Fibroblast of skin of right quadriceps (primary cell): ENCODE measurements at places on chromosomes 13 and 19.

DNA sequence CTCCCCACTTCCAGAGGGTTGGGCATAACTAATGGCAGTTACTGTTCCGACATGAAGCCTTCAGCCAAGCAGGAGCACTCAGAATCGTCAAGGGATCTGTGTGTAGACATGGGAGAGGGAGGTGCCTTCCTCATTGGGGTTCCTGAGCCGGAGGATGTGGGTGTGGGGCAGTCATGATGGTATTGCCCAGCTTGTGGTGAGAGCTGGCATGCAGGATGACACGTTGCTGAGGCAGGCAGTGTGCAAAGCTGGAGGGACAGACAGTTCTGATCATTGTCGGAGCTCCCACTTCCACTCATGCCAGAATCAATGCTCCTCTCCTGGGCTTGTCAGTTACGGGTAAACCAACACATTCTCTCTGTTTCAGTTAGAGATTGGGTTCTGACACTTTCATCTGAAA lies 83.9 kb upstream of the TSC22D1 start:
- DNase-seq = peak; percentile 33

DNA sequence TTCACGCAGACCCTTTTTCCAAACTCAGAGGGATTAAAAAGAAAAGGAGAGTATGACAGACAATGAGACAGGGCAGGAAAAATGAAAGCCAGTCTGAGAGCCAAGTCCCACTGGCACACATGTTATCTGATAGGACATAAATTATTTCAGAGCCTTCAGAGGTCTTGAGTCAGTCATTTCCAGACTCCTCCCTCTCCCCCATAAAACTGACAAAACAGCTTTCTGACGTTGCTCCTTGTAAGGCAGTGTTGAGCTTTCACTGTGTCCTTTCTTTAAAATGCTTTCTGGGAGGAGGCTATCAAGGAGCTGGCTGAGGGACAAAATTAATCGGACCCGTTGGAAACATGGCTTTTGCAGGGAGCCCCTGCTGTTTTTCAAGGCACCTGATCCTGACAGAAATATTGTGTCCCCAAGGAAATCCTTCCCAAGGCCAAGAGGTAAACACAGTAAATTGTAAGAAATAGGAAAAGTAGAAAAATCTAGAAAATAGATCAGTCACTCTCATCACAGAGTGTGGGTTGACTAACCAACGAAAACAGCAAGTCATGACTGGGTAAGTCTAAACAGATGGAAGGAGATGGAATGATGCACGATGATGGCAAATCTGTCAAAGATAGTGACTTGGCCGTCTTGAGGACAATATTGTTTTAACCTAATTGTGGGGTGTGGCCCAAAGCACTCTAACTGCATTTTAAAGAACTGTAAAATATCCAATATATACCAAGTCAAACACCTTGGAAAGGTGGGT lies 89.7 kb downstream of the DCT start:
- DNase-seq = peak; percentile 39

DNA sequence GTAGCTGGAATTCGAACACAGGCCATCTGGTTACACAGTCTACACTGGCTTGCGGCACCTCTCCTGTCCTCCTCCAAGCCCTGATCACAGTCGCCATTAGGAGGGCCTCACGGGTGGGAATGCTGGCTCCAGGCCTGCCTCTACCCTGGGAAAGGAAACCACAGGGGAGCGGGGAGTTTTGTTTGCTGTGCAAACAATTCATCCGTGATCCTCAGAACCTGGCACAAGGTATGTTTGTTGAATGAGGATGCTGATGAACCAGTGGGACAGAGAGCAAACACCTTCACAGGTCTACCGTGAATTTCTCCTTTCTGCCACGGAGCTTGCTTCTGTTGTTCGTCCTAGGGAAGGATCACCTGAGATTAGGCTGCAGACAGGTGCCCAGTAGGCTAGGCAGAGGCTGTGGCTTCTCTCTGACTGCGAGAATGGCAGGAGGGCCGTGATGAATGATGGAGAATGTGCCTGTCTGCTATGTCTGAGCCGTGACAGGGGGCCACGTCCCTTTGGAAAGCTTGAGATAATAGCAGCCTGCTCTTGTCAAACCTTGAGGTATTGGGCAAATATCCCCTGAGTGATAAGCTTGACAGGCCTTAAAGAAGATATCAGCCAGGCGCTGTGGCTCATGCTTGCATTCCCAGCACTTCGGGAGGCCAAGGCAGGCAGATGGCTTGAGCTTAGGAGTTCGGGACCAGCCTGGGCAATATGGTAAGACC lies 36.7 kb downstream of the PIN1 start:
- DNase-seq = no peak

DNA sequence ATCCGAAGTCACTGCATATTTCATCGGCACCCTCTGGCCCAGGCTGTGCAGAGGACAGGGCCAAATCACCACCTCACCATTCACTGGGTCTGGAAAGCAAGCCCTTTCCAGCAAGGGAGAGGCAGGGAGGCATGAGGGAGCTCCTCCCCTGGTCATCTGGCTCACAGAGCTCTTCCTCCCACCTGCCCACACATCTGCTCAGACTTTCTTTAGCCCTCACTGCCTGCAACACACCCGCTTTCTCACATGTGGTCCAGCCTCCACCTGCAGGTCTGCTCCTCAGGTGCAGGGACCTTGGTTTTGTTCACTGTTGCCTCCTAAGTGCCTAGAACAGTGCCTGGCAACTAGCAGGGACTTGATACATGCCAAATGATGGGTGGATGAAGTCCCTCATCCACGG lies 21.0 kb upstream of the SLC35E1 start:
- DNase-seq = no peak

DNA sequence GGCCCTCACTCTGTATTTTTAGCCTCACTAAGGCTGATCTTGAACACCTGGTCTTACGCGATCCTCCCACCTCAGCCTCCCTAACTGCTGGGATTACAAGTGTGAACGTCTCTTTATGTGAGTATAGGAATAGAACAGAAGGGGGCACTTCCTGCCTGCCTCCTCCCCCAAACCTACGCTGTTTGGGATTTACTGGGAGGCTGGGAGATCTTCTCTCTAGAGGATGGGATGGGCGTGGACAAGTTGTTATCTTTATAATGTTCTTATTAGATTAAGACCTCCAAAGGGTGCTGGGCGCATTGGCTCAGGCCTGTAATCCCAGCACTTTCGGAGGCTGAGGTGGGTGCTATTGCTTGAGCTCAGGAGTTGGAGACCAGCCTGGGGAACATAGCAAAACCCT lies 2.9 kb upstream of the CSNK1G2 start:
- DNase-seq = no peak

DNA sequence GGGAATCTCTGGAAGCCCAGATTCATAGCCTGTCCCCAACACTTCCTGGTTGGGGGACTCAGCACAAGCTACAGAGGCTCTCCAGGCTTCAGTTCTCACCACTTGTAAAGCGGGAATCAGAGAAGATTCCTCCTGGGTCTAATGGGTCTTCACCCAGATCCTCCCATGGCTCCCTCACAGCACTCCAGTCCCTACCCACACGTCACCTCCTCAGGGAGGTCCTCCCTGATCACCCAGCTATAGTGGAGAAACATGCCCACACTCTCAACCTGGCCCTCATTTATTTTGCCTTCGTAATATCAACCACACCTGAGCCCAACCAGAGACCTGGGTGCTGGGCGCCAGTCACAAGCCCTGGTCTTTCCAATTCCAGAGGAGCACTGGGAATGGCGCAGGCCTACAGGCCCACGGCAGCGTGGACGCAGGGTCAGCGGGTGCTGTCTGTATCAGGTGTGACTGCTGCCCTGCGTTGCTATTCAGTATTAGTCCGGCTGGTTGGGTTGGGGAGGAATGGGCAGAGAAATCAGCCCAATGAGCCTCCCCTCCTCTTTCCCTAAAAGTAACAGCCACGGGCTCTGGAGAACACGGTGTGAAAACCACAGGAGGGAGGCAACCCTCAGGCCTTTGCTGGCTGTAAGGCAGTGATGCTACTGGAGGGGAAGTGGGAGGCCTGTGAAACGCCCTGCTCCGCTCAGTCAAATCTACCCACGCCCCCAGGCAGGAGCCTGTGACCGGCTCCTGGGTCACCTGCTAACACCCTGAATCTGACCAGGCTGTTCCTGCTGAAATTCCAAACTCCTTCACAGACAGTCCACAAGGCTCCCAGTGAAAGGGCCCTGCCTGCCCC lies 5.2 kb downstream of the AKT2 start:
- no peak for DNase-seq

DNA sequence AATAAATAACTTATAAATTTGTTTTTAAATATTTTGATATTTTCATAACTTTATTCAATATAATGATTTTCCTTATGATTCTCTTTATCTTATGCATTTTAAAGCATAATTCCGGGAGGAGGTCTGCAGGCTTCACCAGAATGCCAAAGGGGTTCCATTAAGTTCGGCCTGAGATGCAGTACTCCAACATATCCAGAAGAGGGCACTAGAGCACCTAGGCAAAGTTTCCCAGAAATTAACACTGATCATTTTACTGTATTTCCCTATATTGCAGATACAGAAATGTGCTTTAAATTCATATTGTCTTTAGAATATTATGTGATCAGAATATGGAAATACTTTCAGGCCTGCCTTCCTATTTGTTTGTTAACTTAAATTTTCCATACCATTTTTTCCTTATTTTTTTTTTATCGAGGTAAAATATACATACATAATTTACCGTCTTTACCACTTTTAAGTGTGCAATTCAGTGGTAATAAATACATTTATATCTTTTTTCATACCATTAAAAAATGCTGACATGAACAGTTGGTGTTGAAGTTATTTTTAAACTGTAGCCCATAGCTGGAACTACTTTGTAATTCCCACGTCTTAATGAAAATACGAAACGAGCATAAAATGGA lies 58.9 kb upstream of the TM9SF2 start:
- peak; percentile 49 for DNase-seq
